Heart left ventricle (tissue), 16 donors: ENCODE measurements at places on chromosomes 7 and 10. TPM values are rescaled to one million over a fixed set of nuclear protein-coding genes. Genes with fewer than 3 reads are reported as not detected.

IDI2 gene
- polyA plus RNA-seq: not detected

OPN4 gene
- 0.08 TPM for polyA plus RNA-seq

ACSM6 gene
- polyA plus RNA-seq: not detected

RAPGEF5 gene
- polyA plus RNA-seq: 3.9 TPM

ELAPOR2 gene
- polyA plus RNA-seq: 2.0 TPM

CCDC172 gene
- not detected for polyA plus RNA-seq

TRIM74 gene
- 0.06 TPM for polyA plus RNA-seq

OR2A42 gene
- not detected for polyA plus RNA-seq
